NCI-H460 (cell line): ENCODE measurements at places on chromosomes 11 and 22.
A peak's percentile ranks its signal among the peaks of the same experiment; 100 is the strongest.

GRCh38 chr11:5604896-5605295 is 8.5 kb downstream of the TRIM6 start:
- no peak for DNase-seq

GRCh38 chr11:116715383-116715782 is 57.4 kb downstream of the BUD13 start:
- DNase-seq = no peak

GRCh38 chr11:73983741-73984538 is 1.3 kb upstream of the UCP2 start:
- DNase-seq = no peak

DNA sequence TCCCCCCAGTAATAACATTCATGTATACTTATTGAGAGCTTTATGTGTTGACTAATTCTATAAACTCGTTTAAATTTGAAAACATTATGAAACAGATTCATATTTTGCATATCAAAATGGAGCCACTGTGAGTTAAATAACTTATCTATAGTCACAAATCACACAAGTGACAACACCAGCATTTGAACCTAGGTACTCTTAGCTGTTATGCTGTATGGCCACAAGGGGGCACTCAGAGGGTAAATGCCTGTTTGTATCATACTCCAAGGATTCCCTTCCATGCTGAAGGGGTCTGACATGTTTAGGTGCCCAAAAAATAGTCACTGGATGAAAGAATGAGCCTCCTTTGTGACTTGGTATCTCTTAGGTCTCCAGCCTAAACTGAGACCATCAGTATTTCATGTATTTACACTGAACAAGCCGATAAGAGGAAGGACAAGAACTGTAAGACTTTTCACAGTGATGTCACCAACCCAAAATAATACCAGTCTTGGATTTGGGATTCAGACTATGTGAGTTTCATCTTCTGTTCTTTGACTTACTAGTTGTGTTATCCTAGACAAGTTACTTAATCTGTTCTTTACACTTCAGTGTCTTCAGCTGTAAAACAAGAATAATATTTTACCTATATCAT is 12.2 kb upstream of the OR52D1 start:
- peak; percentile 33 for DNase-seq

- DNase-seq = no peak
Measured at GRCh38 chr11:23974601-23975000, 522.3 kb upstream of the LUZP2 start.

DNA sequence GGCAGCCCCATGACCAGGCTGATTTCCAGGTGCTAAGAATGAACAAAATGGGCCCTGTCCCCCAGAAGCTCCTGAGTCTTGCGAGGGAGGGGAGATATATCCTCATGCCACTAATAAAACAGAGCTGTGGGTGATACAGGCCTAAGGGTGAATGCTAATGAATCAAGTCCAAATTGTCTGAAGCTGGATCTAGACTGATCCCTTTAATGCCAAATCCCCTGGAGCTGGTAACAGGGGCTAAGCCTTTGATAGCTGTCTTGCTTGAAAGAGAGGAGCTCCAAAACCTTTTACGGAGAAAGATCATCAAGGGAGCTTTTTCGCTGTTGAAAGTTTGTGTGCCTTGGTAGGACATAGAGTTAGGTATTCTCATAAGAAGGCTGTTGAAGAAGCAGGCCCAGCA is 79.7 kb downstream of the PPFIBP2 start:
- DNase-seq = no peak
